ENCODE measurements at places on chromosomes 2 and 18.
A peak's percentile ranks its signal among the peaks of the same experiment; 100 is the strongest.

GRCh38 chr2:203786549-203787351, 80.3 kb downstream of the CD28 start:
- no peak for DNase-seq

- no peak for DNase-seq
Observed at GRCh38 chr18:62186499-62186773, 420 bp downstream of the PIGN start.

DNA sequence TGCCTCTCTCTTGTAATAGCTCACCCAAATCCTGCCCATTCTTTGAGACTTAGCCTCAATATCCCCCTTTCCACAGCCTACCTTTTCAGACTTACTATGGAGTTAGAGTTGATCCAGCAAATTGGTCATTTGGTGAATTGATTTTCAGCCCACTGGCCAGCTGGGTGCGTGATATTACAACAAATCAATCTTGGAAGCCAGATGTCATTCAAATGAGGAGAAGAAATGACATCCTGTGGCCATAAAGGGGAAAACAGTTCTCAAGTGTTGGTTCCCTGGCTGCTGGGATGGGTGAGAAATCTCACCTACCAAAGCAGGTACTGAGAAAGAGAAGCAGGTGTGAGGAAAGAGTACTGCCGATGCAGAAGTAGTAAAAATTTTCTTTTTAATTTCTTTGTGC, 36.7 kb upstream of the FOXI3 start:
- no peak for DNase-seq

DNA sequence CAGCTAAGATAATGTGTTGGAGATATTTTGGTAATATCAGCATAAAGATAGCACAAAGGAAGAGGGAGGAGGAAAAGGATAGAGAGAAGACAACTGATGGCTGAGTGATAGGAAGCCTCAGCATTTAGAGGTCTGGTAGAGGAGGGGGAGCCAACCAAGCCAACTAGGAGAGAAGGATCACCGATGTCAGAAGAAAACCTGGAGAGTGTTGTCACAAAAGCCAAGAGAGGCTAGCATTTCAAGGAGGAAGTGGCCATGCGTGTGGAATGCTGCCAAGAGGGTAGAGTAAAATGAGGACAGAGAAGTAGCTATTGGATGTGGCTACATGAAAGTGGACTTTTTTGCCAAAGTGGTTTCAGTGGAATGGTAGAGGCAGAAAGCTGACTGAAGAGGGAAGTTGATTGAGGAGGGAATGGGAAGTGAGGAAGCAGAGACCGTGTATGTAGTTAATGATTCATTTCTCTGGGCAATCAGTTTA, 34.3 kb downstream of the LCLAT1 start:
- no peak for DNase-seq

DNA sequence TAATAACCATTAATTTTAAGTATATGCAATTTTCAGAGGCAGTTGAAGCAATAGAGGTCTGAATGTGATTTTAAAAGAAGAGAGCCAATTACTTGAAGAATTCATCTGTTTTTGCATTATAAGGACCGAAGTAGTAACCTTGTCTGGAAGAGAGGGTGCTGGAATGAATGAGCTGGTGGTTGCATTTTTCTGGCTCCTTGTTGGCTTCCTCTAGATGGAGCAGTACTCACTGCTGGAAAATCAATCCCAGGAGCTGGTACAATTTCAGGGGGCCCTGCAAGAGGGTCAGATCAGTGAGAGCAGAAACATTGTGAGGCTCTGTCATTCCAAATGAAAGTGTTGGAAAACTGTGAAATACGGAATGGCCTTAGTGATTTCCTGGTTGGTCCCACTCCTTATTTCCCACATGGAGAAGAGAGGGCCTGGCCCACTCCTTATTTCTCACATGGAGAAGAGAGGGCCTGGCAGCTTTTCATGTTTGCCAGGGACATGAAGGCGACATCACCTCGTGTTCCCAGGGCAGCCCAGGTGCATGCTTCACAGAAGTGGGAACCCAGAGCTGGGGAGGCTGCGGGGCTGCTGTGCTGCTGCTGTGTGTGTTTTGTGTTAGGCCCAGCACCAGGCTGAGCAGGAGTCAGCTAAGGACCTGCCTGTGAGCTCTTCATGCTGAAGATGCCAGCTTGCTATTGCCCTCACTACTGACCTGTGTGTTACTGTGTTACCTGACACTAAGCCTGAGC, 197.4 kb downstream of the SNTG2 start:
- no peak for DNase-seq

DNA sequence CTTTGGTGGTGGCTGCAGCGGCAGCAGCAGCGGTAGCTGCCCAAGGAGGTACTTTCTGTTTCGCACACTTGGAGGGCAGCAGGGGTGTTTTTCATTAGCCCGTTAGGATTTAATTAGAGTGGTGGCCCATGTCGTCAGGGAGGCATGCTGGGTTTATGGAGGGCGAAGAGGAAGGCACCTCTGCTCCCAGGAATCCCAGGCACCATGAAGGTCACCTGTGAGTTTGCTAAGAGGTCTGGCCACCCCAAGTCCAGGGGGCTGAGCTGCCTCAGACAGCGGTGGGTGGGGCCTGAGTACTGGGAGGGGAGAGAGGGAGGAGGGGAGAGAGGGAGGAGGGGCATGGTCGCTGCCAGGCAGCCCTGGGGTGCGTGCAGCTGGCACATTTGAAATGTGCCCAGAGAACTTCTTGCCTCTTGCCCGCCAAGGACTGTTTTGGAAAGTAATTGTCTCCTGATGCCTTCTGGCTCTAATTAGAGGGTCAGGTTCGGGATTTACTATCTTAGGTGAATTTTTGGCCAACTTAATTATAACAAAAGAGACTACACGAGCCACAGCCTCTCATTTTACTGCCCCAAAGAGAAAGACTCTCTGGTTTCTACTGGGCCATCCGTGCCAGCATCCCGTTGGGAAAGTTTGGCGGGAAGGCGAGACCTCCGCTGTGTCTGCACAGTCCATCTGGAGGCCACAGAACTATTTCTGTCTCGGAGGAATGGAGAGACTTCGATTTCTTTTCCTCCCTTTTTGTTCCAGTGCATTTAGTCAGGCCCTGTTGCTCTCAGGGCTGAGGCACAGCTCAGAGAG, 62.0 kb downstream of the GLI2 start:
- DNase-seq: no peak

GRCh38 chr2:6290217-6291015, 575.3 kb downstream of the CMPK2 start:
- no peak for DNase-seq

GRCh38 chr18:79246309-79247108, 149.2 kb upstream of the NFATC1 start:
- peak; percentile 86 for DNase-seq

DNA sequence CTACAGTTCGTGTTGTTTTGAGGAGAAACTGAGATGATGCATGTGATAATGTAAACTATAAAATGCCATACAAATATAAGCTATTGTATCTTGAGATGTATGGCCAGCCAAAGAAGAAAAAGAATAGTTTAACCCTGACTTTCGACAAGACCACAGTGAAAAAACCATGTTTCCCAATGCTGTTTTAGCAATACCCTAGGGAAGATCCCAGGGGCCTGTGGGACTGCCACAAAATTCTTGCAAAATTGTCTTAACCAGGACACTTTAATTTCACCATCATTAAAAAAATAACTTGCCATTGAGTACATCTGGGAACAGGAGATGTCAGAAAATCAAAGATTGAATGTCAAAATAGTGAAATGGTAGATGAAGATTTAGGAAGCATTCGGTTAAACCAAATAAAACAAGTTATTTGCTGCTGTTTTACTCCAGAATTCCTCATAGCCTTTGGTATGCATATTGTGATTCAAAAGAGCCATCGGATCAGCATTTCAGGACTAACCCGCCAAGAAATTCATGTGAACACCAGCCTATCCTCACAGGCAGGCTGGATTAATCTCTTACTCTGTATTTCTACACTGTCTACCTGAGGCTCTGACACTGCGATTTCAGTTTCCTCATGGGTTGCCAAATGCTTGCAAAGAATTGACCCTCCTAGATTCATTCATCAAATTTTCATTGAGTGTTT, 49.0 kb upstream of the SP3 start:
- no peak for DNase-seq

- DNase-seq: no peak
Observed at GRCh38 chr2:162261032-162261945, 18.0 kb upstream of the FAP start.

GRCh38 chr2:129667577-129667976, 311.9 kb upstream of the RAB6C start:
- no peak for DNase-seq

DNA sequence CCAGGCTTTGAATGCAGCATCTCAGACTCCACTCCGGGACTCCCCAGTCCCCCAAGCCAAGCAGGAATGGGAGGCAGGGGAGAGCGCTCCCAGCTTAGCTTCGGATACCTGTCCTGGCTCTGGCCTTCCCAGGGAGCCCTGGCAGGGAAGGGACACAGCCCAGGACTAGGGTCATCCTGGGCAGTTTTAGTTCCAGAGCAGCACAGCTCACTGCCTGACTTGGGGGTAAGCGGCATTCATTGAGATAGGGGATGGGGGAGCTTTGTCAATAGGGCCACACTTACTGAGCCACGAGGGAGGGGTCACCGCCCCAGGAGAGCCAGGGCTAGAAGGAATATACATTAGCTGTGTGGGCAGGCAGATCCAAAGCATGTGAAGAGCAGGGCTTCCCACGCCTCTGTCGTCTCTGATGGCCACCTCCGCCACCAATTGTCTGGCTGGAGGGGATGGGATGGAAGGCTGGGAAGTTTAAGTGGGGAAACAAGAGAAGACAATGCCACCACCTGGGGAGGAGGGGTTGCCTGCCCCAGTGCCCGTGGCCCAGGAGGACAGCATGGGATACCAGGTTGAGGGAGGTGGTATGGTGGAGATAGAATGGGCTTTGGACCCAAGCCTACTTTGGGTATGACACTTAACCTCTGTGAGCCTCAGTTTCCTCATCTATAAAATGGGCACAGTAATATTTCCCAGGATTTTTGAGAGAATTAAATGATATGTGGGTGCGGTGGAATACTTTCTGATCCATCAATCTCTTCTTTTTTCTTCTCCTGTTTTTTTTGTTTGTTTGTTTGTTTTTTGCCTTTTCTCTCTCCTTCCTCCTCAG, 40.2 kb downstream of the SCTR start:
- DNase-seq: no peak

DNA sequence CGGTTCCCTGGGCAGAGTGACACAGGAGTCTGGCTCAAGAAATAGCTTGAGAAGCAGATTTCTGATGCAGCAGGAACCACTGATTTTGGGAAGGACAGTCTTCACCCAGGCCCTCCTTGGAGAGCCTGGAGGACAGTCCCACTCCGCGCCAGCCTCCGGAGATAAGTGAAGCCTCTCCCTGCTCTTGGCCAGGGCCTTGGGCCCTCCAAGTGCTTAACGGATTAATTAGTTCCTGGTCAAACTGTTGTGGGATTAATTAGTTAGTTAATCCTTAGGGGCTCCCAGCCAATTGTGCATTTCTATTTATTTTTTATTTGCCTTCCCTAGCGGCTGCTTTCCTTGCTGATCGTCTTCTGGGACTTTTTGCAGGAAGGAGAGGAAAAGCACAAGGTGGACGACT, 19.6 kb downstream of the CPLX4 start:
- DNase-seq: no peak

DNA sequence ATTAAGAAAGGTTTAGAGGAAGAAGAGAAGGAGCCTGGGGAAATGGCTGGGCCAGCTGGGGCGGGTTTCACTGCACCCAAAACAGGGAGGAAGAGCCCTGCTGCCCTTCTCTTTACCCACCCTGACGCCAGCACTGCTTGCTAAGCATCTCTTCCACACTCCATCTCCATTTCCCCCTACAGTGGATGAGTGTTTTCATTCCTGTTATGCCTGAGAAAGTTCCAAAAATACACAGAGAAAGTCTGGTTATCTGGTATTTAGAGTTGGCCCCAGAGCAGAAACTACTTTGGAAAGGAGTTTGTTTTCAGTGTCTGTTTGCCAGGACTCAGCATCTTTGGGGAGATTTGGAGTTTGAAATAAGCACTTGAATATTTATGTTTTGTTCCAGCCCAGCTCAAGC, 451.0 kb downstream of the SLC4A3 start:
- DNase-seq: no peak

DNA sequence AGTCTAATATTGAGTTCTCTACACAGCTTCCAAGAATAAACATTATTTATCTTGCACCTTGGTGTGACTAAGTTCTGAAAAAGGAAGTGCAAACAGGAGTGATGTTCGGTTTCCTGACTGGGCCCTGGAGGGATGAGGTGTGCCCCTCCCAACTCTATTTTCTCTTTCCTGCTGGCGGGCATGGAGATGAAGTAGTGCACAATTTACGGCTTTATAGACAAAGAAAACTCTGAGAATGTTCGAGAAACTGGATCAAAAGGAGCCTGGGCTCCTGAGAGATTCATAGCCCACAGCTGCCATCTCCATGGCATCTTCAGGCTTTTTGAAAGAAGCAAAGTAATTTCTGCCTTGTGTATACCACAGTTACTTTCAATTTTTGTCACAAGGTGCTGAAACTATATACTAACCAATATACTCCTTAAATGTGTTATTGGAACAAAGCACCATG, 22.3 kb downstream of the LRATD1 start:
- DNase-seq: no peak

- DNase-seq: no peak
Observed at GRCh38 chr18:13725566-13726231, 659 bp downstream of the FAM210A start.

DNA sequence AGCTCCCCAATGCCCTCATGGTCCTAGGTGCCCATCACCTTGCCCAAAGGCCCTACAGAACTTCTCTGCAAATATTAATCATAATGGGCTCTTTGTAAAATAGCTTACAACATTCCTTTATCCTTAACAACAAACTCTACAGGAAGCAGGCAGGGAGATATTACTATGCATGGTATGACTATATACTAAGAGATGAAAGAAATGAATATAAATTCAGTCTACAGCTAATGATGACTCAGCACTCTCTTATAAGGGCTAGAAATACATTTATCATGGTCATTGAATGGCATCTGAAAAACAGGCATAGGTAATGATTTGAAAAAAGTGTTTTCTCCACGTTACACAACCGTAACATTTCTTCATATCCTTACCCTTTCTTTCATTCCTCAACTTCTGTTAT, 254.8 kb upstream of the DSEL start:
- DNase-seq: no peak

GRCh38 chr18:13530033-13530878, 196.1 kb downstream of the FAM210A start:
- DNase-seq: no peak

DNA sequence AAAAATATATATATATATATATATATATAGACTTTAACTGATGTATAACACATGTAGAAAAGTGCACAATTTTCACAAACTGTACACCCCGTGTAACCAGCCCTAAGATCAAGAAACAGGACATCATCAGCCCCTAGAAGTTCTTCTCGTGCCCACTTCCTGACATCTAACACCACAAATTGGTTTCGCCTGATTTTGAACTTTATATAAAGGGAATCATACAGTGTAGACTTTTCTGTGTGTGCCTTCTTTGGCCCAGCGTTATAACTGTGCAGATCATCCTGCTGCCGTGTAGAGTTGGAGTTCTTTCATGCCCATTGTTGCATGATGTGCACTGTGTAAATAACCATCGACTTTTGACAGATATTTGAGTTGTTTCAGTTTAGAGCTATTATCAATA, 41.0 kb downstream of the SMAD7 start:
- DNase-seq: no peak

DNA sequence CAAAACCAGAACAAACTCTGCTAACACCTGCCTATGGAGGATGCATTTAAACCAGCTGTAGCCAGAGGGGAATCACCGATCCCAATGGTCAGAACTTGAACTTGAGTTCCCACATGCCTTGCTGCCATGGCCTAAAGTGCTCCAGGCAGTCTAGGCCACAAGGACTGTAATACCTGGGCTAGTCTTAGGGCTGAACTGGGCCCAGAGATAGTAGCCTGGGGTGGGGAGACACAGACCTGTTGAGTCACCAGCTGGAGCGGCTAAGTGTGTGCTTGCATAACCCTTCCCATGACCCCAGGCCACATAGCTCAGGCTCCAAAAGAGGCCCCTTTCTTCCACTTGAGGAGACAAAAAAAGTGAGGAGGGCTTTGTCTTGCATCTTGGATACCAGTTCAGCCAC, 515.0 kb upstream of the DDX18 start:
- no peak for DNase-seq

Measured in activated T-cell treated with anti-CD3 and anti-CD28 coated beads, Interleukin-2, amount 50 U/mL, for 48 hours (primary cell).